ENCODE measurements at places on chromosomes 11 and 22.

DNA sequence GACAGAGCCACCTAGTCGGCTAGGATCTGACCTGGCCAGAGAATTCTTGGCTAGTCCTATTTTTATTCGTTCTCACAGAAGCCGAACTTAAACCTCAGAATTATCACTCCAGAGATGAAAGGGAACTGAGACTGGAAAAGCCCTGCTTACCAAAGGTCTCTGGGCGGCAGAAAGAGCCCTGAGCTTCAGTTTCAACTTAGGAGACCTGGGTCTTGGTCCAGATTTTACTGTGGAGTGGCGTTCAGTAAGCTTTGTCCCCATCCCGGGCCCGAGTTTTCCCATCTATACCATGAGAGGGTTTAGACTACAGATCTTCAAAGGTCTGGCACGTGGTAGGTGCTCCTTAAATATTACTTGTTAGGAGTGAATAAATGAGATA lies 516 bp downstream of the NEU3 start:
- no peak for DNase-seq

- DNase-seq: peak; percentile 89
These were observed 1.4 kb upstream of the GGA1 start for GRCh38 chr22:37607010-37607934.

- DNase-seq: peak; percentile 31
These were observed 36.6 kb downstream of the GAS2 start for GRCh38 chr11:22703040-22703439.

DNA sequence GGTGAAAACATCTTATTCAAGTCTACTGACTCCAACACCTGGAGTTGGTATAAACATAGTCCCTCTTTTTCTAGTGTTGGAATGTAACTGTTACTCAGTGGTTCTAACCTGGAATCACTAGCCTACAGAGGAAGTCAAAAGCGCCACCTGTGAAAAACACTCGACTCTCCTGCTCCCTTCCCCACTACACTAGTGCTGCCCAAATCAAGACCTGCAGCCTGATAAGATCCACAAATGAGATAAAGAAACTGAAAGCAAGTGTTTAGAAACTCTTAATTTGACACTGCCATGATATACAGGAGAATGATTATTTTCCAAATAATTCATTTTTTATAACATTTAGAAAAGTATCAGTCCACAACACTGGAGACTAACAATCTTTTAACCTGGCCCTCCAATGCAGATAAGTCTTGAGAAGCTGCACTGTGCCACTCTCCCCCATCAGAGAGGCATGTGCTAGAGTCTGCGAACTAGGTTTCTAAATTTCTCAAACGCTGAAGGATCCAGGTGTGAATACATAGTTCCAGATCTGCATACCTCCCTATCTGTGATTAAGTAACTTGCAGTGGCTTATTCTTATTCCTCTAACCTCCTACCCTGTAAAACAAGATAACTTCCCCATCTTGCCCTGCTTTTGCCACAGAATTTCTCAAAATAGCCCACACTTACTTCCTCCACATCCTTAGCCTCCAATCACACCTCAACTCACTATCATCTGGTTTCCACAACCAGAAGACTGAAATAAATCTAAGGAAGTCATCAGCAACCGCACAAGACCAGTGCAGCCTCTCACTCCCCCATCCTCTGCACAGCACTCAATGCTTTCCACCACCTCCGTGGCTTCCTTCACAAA lies 88.1 kb downstream of the RRAS2 start:
- no peak for DNase-seq

DNA sequence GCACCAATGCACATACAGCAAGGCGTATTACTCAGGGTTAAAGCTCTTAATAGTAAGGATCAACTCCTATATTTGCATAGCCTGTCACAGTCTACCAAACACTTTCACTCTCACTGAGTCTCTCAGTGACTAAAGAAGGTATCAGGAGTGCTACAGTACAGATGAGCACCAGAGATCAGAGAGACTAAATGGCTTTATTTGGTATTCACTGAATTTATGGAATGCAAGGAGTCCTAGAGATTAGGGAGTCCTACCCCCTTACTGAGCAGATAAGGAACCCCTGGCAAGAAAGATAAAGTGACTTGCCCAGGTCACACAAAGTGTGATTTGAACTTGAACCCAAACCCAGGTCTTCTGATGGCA lies 396.4 kb upstream of the CCDC90B start:
- no peak for DNase-seq

DNA sequence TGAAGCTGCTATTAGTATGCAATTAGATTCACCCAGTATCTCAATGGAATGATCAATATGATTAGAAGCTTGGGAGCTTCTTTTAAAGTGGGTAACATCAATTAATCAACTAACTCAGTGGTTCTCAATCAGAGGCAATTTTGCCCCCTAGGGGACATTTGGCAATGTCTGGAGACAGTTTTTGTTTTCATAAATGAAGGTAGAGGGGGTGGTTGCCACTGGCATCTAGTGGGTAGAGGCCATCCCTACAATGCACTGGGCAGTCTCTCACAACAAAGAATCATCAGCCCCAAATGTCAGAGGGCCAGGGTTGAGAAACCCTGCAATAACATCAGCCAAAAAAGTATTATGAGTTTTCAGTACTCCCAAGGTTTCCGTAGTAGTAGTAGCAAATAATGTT lies 5.9 kb upstream of the AMOTL1 start:
- no peak for DNase-seq

- DNase-seq: no peak
These were observed 67.4 kb upstream of the PRODH start for GRCh38 chr22:19003508-19003907.

- no peak for DNase-seq
These were observed 61.3 kb downstream of the RTL6 start for GRCh38 chr22:44436736-44437135.

DNA sequence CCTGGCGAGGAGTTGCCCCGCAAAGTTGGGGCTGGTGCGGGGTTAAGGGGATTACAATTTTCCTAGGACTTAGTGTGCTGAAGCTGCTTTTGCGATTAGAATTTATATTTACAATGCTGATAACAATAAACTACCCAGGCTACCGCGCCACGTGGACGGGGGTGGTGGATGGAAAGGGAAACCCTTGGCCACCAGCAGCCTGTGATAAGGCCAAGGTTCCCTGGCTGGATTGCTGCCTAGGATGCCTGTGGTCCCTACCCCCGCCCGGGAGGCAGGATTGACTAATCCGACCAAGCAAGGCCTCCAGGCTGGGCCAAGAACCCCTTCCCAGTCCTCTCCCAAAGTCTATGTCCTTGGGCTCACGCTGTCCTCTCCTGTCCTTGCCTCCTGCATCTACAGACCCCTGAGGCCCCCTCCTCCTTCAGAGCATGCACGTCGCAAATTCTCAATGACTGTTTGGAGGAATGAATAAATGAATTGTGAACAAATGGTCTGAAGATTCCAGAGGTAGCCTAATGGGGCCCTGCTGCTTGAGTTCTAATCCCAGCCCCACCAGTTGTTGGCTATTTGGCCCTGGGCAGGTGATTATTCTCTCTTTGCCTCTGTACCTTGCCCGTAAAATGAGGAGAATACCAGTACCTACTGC lies 7.6 kb upstream of the CHKA start:
- no peak for DNase-seq

- DNase-seq: no peak
These were observed 71.2 kb downstream of the CLPB start for GRCh38 chr11:72363112-72363511.

- no peak for DNase-seq
These were observed 565.1 kb upstream of the CCDC179 start for GRCh38 chr11:23425381-23425780.

- DNase-seq: no peak
These were observed 58.6 kb upstream of the NNMT start for GRCh38 chr11:114237321-114238280.

DNA sequence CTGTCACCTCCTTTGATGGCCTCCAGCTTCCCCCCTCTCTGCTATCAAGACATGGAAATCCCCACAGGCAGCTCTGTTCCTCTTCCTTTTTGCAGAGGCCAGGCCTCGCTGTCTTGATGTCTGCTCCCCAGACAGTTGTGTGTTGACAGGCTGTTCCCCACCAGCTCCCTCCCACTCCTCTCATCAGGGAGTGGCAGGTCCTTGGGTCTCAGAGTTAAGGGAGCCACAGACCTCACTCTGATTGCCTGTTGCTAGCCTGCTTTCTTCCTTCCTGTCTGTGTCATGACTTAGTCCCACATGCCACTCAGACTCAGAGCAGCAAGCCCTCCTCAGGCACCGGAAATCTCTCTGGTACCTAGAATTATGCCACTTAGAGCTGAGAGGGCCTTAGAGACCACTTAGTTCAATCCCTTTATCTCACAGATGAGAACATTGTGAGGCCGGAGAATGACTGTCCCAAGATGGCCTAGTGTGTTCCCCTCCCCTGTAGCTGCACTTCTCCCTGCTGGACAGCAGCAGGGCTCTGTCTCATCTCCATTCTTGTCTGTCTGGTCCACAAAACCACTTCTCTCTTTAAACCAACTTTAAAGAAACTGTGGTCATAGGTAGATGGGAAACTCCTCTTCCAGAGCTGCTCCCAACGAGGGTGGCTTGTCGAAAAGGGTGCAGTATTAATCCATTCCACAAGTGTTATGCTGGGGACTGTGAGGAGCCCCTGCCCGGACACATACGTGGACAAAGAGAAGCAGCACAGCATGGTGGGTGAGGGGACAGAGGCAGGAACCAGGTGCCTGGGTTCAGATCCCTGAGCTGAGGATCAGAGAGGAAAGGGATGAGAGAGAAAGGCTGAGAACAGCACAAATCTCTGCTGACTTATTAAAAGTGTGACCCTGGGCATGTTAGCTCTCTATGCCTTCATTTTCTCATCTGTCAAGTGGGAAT lies 4.2 kb downstream of the AMPD3 start:
- peak; percentile 66 for DNase-seq

DNA sequence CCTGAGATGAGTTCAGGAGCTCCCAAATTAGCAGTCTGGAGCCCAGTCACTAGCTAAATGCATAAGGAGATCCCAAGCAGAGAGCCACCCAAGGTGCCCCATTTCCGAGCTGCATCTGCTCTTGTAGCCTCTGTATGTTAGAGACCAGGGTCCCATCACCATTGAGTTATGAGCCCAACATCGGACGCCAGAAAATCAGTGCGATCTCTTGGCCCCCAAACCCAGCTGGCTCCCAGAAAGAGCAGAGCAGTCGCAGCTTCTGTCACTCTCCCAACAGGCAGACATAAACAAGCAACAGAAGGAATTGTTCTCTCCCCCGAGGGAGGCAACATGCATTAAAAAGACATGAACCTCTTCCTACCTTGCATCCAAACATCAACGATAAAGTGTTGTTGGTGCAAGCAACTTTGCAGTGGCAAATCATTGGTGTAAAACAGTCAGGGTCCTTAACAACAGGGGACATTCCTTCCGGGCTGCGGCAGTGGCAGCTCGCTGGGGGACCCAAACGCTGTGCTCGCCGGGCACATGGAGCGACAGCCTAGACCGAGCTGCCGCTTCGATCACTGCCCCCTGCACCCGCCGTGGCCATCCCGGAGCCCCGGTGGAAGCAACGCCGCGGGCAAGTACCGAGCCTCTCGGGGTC lies 907.1 kb downstream of the DLG2 start:
- DNase-seq: no peak

- DNase-seq: no peak
These were observed 56.5 kb upstream of the ARHGAP32 start for GRCh38 chr11:129248618-129249017.
